COR-L47 (cell line): ENCODE measurements at places on chromosomes 11 and 22.

DNA sequence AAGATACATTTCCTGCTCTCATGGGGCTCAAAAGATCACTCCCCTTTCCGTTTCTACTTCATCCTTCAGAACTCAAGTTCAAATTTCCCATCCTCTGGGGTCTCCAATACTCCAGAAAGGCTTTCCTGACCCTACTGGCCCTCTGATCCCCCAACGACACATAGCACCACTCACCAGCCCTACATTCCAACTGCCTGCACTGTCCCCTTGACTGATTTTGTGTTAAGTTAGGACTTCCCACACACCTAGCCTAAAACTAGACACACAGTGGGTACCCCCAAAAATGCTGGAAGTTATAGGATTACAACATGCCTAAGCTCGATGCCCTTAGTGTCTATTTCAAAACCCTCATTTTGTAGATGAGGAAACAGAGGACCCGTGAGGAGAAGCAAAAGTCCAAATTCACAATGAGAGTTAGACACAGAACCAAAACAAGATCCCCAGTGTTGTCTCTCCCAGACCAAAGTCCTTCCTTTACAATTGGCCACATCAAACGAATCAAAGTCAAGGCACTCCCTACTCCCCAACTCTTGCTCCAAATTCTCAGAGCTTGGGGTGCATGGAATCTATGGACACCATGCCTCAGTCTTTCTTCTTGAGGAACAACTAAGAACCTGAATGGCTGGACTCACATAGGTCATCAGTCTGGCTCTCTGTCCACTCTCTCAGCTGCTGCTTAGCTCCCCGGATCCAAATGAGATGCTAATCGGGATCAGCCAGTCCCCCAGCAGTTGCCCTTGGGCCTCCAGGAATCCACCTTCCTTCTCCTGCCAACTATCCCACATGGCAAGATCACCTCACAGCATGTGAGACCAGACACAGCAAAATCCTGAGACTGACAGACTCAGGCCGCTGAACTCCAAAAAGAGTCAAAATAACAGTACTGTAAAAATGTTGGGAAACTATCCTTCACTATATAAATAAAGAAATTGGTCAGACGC is 1.7 kb downstream of the CLPB start:
- no peak for DNase-seq

- DNase-seq: no peak
Measured at GRCh38 chr11:111185266-111185665, 60.3 kb upstream of the POU2AF2 start.

GRCh38 chr11:117502015-117502778 is 174.5 kb downstream of the CEP164 start:
- DNase-seq: no peak

GRCh38 chr11:86784241-86784681 is 16.1 kb upstream of the PRSS23 start:
- no peak for DNase-seq

GRCh38 chr11:126697936-126698335 is 302.6 kb downstream of the KIRREL3 start:
- DNase-seq: no peak

GRCh38 chr11:31865606-31866300 is 54.6 kb upstream of the PAX6 start:
- DNase-seq: no peak

GRCh38 chr22:39439170-39439569 is 17.6 kb upstream of the MGAT3 start:
- no peak for DNase-seq

DNA sequence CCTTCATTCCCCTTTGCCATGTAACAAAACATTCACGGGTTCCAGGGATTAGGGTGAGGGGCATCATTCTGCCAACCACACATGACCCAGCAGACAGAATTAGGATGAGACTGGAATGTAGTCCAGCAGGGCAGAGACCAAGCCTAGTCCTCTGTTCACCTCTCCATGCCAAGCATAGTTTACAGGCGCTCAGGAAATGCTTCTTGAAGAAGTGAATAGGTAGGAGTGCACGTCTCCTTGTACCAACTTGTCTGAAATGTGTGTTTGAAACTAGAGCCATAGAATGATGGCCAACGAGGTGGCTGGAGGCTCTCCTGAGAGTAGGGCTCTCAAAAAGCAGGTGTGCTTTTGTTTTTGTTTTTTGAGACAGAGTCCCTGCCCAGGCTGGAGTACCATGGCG is 8.2 kb downstream of the SPINDOC start:
- DNase-seq: no peak

GRCh38 chr11:69220561-69221051 is 64.9 kb downstream of the SMIM38 start:
- DNase-seq: no peak

DNA sequence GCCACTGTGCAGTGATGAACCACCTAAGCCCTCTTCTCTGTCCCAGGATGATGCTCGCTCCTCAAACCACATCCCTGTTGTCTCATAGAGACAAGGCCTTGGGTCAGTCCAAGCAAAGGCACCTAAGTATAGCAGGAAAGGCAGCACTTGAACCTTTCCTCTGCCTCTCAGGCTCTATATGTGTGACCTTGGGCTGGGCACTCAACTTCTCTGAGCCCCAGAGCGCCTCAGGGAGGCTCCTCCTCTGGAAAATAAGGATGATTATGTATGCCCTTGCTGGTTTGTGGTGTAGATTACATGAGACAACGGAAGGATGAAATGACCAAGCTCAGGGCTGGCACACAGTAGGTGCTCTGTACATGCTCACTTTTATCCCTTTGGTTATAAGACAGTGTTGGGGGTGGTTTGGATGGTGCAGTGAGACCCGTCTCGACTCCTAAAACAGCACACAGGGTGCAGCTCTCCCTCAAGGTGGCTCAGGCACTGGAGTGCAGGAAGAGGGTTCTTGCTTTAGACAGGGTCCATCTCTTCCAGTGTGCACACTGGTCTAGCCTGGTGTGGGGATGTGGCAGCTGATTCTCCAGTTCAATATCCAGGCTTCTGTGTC is 40.2 kb upstream of the ACCSL start:
- no peak for DNase-seq

DNA sequence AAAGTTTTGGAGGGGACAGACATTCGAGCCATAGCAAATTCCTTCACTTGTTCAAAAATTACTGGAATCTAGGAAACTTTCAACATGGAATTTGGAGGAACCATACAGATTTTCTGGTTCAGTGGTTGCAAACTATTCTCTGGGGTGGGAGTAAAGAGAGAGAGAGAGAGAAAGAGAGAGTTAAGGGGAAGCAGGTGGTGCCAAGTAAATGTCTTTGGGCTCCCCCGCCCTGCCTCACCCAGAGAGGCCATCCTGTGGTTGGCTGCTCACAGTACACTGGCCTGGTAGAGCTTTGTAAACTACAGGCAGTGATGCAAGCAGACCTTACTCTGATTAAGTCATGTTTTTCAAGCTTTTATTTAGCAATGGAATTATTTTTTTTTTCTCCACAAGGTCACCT is 82.6 kb downstream of the ADAMTS15 start:
- no peak for DNase-seq

DNA sequence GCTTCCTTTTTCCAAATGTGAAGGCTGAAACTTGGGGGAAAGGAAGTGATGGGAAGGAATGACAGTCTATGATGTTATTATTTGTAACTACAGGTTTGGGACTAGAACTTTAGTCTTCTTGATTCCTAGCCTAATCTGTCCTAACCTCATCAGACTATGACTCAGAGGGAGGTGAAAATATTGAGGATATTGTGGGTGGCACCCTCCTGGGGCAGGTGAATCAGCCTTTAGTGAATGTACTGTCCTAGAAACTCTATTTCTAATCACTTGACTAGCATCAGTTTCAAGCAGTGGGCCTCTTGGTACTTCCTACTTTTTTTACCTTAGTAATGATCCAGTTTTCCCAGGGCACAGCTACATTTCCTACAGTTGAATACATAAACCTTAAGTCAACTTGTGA is 829.0 kb upstream of the API5 start:
- no peak for DNase-seq

GRCh38 chr11:78770931-78771330 is 196.3 kb upstream of the NARS2 start:
- no peak for DNase-seq

DNA sequence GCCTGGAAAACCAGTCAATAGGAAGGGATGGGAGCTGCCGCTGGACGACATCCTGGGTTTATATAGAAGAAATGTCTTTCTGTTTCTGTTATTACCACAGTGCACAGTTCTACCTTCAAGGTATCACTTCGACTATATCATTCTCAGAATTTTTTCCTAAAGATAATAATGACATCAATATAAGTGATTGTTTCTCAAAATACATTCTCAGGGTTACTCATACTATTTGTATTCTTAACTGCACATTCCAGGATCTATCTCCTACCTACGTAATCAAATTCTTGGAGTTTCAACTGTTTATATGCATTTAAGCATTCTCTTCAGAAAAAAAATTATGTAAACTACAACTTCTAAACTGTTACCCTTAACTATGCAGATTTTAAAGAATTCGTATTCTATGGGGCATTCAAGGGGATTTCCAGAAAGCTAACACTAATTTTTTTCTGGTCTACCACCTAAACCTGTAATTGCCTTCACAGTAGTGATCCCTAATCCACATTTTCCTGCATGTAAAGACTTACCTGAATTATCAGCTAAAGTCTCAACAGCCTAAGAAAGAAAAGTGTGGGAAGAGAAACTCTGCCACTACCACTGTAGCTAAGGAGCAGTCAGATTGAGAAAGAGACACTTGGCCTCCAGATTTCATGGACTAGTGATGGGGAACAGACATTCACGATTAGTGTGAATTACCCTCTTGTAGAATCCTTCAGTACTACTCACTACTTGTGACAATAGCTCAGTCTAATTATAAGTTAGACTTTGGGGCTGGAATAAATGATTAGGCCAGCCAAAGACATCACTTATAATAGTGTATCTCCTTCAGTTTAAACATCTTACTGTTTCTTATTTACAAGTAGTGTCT is at the start of gene OR51B5:
TSS of gene OR51B5 (minus strand) at position 51 of the 862 bp plus-strand sequence. CDS start at position 51, 0 bp downstream.
- no peak for DNase-seq

GRCh38 chr11:35764417-35764816 is 101.8 kb downstream of the TRIM44 start:
- no peak for DNase-seq

- no peak for DNase-seq
Measured at GRCh38 chr11:123484448-123484847, 54.4 kb downstream of the GRAMD1B start.

- no peak for DNase-seq
Measured at GRCh38 chr11:72069787-72070251, 10.5 kb downstream of the NUMA1 start.

DNA sequence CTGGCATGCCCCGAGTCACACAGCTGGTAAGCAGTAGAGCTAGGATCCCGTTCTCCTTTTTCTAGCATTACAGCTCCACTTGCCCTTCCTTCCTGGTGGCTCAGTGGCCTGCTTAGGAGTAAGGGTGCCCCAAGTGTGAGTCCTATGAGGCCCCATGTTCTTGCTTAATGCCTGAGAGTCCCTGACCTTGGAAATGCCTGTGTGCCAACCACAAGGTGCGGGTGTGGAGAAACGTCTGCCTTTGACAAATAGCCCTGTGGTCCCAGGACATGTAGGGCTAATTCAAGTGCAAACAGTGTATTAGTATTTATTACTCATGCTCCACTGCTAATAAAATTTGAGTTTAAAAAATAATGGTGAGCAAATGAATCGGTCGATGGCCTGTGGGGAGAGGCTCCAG is 18.4 kb downstream of the GRIK4 start:
- no peak for DNase-seq

GRCh38 chr22:50507991-50508884 is at the start of gene NCAPH2:
TSS of gene NCAPH2 (plus strand) at chr22:50508224. CDS start at chr22:50508338, 114 bp downstream.
- peak; percentile 96 for DNase-seq

GRCh38 chr22:40042312-40042711 is 47.6 kb downstream of the FAM83F start:
- DNase-seq: no peak

DNA sequence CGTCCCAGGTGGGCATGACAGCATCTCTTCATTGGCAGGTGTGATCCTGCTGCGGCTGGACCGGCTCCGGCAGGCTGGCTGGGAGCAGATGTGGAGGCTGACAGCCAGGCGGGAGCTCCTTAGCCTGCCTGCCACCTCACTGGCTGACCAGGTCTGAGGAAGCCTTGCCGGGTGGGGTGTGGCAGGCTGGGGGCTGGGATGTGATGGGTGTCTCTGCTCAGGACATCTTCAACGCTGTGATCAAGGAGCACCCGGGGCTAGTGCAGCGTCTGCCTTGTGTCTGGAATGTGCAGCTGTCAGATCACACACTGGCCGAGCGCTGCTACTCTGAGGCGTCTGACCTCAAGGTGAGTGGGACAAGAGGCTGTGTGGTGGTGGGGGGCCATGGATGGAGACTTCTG is 3.5 kb downstream of the LARGE2 start:
- DNase-seq: no peak

DNA sequence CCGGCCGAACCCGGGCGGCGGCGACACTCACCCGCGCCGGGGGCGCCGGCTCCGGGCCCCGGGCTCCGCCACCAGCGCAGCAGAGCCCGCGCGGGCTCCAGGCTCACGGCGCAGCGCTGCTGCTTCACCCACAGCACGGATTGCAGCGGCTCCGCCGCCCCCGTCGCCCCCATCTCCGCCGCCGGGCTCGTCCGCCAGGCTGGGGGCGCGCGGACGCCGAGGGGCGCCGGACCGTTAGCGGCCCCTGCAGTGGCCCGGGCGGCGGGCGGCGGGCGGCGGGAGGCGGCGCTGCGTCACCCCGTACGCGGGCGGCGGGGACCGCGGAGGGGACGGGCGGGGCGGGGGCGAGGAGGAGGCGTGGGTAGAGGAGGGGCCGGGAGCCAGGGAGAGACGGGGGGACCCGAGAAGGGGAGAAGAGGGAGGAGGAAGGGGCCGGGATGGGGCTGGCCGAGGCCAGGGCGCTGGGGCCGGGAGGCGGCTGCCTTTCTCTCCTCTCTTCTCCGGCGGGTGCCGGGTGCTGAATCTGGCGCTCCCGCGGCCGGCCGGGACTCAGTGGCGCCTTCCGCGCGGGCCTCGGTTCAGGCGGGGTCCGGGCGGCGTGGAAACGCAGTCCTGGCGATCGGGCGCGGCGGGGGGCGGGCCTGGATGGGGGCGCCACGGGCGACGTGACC is at the start of gene CERK:
TSS of gene CERK (minus strand) at position 277 of the 671 bp plus-strand sequence. CDS start at position 173, 104 bp downstream.
- peak; percentile 50 for DNase-seq

- DNase-seq: no peak
Measured at GRCh38 chr11:35689081-35689996, 26.8 kb downstream of the TRIM44 start.

- no peak for DNase-seq
Measured at GRCh38 chr11:130526846-130527245, 78.4 kb downstream of the ADAMTS15 start.

GRCh38 chr22:43150731-43151206 is 590 bp upstream of the TSPO start:
- DNase-seq: no peak

DNA sequence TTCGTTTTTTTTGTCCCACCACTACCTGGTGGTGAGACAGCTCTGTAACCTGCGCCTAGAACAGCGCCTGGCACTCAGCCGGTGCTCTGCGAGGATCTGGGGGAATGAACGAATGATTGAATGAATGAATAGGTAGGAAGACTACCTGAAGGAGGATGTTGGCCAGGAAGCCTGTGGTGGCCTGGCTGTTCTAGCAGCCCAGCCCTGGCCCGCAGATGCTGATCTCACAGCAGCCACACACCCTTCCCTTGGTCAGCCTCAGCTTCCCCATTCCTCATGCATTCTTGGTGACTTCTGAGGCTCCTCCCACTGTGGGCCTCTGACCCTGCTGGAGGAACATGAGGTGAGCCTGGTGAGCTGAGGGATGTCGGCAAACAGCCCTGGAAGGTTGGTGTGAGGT is 3.7 kb downstream of the TRPM5 start:
- no peak for DNase-seq

GRCh38 chr22:23356094-23356493 is 175.8 kb downstream of the BCR start:
- DNase-seq: no peak

GRCh38 chr11:3199537-3200295 is 18.9 kb downstream of the MRGPRG start:
- no peak for DNase-seq

GRCh38 chr11:131178596-131178995 is 191.8 kb upstream of the NTM start:
- no peak for DNase-seq
